ENCODE measurements at places on chromosomes 5 and 9. TPM values are rescaled to one million over a fixed set of nuclear protein-coding genes. Genes with fewer than 3 reads are reported as not detected.

NRG2 gene
- total RNA-seq: not detected

CSF1R gene
- total RNA-seq: not detected

ZNF608 gene
- 9.3 TPM for total RNA-seq

ANKRD34B gene
- total RNA-seq: not detected

DIRAS2 gene
- not detected for total RNA-seq

PCDHGB5 gene
- total RNA-seq: 7.6 TPM

FAM78A gene
- 0.24 TPM for total RNA-seq

All from epithelial cell of alveolus of lung (primary cell).